ENCODE measurements at places on chromosomes 2 and 18.

DNA sequence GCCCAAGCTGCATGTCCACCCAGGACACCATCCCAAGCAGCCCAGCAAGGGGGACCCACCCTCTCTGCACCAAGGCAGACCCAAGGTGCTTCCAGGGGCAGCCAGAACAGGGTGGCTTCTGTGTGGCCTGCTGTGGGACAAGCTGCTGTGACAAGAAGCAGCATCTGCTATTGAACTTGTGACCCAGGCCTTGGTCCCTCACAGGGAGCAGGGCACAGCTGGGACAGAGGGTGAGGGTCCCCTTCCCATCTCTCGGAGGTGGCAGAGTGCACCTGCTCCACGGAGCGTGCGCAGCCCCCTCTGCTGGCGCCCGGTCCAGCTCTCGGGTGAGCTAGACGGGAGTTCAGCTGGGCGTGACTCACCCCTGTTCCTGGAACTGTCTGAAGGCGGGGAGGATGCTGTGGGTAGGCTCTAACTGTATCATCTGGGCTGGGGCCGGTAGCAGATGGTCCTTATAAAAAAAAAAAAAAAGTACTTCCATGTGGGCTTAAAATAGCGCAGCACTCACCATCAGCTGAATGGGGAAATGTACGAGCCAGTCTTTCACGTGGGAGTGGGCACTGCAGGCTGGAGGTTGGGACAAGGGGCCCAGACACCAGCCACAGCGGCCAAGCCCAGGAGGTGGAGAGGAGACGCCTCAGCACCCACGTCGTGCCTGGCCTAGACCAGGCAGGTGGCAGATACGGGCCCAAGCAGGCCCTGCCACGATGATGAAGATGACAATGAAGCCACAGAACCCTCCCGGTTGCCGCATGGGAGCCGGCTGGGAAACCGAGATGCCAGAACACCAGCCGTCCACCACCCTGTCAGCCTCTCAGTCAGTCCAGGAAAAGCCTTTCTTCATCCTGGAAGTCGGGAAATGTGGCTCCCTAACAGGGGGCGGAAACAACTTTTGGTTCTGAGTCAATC is 136.8 kb upstream of the ID2 start:
- DNase-seq = peak; percentile 94

DNA sequence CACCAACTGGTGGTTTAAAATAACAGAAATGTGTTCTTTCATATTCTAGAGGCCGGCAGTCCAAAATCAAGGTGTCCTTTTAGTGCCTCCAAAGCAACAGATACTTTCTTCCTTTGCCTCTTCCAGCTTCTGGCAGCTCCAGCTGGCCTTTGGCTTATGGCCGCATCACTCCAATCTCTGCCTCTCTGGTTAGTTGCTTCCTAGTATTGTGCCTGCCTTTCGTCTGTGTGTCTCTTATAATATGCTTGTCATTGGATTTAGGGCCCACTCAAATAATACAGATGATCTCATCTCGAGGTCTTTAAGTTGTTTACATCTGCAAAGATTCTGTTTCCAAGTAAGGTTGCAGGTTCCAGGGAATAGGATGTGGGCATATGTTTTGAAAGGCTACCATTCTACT is 855.2 kb upstream of the ID2 start:
- no peak for DNase-seq

GRCh38 chr2:119650206-119650605 is 28.8 kb upstream of the TMEM177 start:
- DNase-seq = no peak

DNA sequence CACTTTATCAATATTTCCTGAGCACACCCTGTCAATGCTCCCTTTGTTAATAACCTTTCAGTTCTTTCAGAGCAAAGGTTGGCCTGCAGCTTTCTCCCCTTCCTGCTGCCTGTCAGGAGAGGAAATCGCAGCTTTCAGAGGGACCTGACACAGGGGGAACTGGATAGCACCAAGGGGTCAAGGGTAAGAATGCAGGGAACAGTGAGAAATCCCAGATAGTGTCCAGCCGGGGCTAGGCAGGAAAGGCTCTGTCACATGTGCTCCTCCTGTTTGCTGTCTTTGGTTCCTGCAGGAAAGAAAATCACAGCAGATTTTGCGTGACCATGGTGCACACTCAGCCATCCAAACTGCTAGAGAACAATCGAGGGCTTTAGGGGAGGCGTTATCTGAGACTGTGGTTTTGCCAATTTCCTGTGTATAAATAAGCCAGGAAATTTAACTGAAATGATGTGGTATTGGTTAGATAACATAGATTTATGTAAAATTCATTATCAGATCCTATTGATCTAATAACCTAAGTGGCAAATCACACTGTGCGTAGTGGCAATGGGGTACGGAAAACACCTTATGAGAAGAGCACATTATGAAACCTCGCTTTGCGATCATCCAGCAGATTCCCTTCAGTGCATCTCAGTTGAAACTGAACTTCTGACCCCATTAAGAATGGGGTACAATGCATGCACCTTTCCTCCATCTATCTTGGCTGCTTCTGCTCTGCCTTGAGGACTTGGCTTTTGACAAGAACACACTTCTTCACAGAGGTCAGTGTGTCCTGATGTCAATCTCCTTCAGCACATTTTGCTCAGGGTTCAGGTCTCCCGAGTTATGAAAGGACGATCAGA is 178.0 kb downstream of the ICOS start:
- DNase-seq = no peak

GRCh38 chr18:59358414-59358711 is 702 bp downstream of the LMAN1 start:
- no peak for DNase-seq

- no peak for DNase-seq
Observed at GRCh38 chr18:45923138-45923537, 44.0 kb downstream of the EPG5 start.

DNA sequence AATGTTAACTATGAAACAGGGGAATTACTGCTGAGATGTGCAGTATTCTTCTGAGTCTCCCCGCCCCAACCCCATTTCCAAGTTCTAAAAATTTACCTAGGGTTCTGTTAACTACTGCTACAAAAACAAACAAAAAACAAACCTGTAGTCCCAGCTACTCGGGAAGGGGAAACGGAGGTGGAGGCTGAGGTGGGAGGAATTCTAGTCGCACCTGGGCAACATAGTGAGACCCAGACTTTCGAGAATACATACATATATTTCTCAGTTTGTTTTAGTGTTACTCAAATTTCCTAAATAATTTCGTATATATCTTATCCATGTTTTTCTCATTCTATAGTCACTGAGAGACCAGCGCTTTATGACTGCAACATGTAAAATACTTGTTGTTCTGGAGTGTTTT is 989 bp downstream of the STAM2 start:
- no peak for DNase-seq

- peak; percentile 58 for DNase-seq
Observed at GRCh38 chr2:239444626-239445577, 44.1 kb upstream of the HDAC4 start.

GRCh38 chr2:2244508-2244907 is 86.6 kb downstream of the MYT1L start:
- no peak for DNase-seq

Measured in AG08395 (cell line).